ENCODE measurements at places on chromosomes 5 and 9.

DNA sequence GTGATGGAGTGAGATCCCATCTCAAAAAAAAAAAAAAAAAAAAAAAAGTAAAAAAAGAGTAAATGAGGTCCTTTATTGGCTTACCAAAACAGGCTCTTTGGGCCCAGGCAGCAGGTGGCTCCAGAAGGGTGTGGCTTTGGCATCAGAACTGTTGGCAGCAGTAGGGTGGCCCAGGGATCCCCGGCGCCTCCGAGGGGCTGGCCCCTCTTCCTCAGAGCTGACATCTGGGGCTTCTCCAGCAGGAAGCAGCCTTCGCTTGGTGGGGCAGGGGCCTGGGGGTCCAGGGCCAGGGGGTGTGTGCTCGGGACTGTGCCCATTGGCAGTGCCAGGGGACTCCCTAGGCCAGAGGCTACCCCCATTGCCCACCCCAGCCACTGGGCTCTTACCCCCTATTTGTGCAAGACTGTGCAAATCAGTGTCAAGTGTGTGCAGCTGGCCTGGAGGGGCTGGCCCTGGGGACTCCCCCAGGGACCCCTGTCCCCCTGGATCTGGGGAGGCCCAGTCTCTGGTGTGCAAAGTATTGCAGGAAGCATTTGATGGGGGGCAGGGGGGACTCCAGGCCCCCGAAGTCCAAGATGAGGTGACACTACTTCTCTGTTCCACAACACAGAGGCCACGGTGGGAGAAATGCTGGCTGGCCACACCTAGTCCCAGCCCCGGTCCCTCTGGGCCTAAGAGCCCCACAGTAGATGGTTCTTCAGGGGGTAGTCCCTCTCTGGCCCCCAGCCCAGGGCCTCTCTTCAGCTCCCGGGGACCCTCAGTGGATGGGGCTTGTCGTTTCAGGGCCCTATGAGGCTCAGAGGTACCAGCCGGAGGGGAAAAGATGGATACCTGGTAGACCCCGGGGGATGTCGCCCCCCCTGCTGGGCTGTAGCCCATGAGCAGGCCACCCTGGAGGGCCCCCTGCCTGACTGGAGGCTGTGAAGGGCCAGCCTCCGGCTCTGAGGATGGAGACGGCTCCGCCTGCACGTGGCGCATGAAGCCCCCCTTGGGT, 4.7 kb upstream of the STOML2 start:
- DNase-seq: no peak

GRCh38 chr5:24644761-24645160, at the start of gene CDH10:
TSS of gene CDH10 (minus strand) at chr5:24644978. CDS start at chr5:24593490, 51,488 bp downstream.
- no peak for DNase-seq

DNA sequence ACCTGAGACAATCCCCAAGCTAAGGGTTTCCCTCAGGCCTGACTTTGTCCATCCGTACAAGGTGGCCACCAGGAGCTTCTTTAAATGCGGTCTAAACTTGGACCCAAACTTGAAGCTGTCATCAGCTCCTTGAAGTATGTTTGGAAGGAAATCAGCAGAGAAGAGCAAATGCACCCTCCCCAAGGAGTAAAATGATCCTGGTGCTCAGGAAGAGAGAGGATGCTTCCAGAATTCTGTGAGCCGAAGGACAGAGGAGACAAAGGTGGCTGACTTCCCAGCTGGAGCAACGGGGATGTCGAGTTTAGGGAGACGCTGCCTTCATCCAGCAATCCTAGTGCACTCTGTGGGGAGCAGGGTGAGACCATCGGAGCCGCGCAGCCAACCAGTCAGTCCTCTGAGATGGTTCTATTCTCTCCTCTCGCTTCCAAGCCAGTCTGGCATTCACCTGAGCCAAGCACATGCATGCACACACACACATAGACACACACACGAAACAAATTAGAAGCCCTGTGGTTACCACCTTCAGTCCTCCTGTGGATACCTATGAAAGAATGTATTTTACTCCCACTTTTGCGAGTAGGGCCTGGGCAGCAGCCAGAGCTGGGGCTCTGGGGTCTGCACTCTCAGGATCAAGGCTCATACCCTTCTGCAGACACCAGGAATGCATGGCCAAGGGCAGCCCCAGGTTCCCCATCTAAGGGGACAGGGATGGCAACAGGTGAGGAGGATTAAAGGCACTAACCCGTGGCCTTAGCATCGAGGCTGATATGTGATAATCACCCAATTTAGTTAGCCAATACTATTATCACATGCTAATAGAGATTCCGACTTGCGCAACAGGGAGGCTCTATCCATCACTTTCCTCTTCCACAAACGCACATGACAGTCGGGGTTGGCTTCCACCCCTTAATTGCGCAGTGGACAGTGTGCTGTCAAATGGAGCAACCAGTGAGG, 75.8 kb downstream of the GTF3C4 start:
- no peak for DNase-seq

DNA sequence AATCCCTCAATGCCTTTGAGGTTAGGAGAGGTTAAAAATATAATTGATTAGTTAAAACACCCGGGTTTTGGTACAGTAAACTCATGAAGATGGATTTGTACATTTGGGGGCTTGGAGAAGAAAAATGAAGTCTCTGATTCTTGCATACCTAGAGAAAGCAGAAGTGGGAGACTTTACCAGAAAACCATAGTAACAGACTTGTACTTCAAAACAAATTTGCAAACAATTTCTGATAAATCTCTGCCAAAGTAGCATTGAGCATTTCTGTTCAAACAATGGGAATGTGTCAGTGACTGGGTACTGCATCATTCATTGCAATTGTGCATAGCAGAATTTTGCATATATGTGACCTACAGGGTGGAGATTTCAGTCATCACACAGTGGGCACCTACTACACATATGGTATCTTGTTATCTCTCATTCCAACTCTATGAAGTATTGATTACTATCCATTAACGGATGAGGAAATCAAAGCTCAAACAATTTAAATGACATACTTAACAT, 256.9 kb downstream of the PLK2 start:
- no peak for DNase-seq

DNA sequence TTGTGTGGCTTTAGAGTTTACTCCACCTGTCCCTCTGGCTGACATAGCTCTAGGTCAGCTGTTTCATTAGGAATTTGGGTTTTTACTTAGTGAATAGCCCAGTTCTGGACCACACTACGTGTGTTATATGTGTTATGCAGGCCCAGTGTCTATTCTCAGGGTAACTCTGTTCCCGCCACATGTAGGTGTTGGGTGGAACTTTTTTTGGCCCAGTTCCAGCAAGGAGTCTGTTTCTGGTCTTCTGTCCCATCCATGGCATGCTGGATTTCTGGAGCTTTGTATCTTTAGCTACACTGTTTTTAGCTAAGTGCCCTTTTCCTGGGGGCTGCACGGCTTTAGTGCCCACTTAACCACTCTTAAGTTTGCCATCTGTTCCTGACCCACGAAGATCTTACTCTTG, 15.5 kb downstream of the RMI1 start:
- DNase-seq: no peak

- no peak for DNase-seq
Measured at GRCh38 chr5:152004095-152004494, 79.4 kb upstream of the GLRA1 start.

GRCh38 chr5:88679638-88680037, 203.3 kb downstream of the MEF2C start:
- no peak for DNase-seq

- no peak for DNase-seq
Measured at GRCh38 chr9:35257986-35258659, 96.3 kb downstream of the UNC13B start.

DNA sequence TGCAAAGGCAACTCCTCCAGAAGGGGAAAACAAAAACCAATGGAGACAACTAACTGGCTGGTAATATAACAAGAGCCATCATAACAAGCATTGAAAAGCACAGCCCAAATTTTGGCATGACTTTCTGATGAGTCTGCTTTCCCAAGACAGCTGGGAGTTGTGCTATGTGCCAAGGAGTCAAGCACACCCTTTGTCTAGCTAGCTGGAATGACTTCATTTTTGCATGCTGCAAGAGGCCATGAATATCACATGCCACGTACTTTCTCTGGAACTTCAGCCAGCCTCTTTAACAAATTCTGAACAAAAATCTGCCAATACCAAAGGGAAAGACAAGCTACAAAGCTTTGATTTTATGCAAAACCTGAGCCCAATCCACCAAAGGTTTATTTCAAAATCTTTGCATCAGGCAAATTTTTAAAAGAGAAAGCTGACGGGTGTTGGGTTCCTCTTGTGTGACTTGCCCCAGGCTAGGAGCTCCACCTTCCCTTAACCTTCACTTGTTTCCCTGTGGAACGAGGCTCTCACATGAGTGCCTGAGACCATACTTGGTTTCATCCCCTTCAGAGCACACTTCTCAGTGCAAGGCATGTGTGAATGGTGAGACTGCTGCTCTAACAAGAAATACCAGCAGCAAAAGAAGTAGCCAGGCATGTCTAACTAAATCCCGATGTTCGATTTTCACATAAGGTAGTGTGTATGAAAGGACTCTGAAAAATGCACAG, 47.3 kb downstream of the S1PR3 start:
- no peak for DNase-seq

DNA sequence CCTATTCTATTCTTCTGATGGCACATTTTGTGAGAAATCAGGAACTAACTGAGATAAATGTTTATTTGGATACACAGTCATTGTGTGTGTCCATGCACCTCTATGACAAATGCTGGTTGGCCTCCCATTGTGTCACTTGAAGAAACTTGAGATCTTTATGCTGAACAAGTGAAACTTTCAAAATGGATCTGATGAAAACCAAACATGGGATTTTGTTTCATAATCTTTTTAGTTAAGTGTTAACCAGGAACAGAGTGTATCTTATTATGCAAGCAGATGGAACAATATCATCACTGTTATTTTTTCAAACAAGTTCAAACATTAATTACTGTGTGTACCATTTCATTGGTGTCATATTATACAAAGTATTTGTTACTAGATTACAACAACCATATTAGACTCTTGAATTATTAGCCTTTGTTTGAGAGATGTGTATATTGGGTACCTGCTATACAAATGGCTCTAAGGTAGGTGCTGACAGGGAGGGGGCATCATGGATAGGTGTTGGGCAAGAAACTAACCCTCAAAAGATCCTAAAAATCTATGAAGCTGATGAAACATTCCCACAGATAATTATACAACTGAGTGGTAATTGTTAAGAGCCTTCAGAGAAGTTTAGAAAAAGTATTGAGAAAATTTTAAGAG, 159.8 kb downstream of the PALM2AKAP2 start:
- no peak for DNase-seq

GRCh38 chr9:81823672-81824554, 104.3 kb upstream of the SPATA31D4 start:
- DNase-seq: no peak

GRCh38 chr5:157050050-157050449, 8.9 kb downstream of the HAVCR1 start:
- no peak for DNase-seq

- no peak for DNase-seq
Measured at GRCh38 chr5:105530716-105531261, 1968.2 kb upstream of the NUDT12 start.

GRCh38 chr5:92527311-92528078, 1053.5 kb downstream of the NR2F1-AS1 start:
- DNase-seq: no peak

DNA sequence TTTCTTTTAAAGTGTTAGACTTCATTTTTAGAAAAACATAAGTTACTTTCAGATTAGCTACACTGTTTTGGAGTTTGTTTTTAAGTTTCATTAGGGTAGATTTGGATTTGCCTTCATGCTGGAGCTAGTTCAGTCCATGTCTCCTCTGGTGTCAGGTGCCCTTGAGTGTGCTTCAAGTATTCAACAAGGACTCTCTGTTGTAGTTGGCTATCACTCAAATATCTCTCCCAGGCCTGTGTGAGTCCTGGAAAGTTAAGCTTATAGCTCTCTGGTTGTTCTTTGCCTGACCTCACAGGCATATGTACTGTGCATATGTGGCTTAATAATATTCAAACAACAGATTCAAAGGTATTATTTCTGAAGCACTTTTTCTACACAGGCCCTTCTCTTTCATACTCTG, 45.4 kb downstream of the PTBP3 start:
- DNase-seq: no peak

GRCh38 chr5:152061095-152061494, 136.4 kb upstream of the GLRA1 start:
- DNase-seq: no peak

GRCh38 chr9:3989915-3990314, 310.0 kb downstream of the GLIS3 start:
- no peak for DNase-seq

GRCh38 chr5:2160811-2161210, 278.1 kb upstream of the IRX4 start:
- DNase-seq: no peak

- DNase-seq: no peak
Measured at GRCh38 chr5:158521995-158522394, 577.7 kb downstream of the EBF1 start.

DNA sequence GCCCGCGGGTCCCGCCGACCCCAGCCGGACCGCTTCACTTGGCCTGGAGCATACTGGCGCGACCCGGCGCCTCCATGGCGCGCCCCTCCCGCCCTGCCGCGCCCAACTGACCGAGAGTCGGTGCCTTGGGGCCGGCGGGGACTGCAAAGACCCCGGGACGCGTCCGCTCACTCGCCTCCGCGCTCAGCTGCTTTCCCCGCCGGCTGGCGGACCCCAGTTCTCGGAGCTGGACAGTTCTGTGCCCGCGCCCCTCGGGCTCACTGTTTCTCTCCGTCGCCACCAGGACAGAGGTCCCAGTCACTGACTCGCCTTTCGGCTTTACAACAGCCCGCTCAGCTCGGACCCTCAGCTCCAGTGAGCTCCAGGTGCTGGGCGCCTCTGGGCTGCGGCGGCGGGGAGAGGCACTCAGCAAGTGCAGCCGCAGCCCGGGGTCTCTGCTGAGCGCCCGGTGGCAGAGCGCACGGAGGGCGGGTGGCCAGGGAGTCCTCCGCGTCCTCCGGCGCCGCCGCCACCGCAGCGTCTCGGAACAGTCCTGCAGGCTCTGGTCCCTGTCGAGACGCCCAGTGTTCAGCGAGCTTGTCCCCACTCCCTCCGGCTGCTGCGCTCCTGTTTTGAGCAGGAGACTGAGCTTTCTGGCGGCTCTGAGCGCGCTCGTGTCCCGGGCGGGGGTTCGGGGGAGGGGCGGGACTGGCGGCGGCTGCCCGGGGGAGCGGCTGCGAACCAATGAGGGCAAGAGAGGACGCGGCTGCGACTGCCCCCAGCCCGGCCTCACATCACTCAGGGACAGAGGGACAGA, at the start of gene SMIM32:
TSS of gene SMIM32 (minus strand) at position 637 of the 796 bp plus-strand sequence. CDS start 638 bp downstream, outside the sequence.
- DNase-seq: no peak

- no peak for DNase-seq
Measured at GRCh38 chr5:52924456-52924855, 64.7 kb upstream of the ITGA2 start.

GRCh38 chr5:122673343-122673742, 101.5 kb upstream of the SNX2 start:
- no peak for DNase-seq
